ENCODE measurements at places on chromosomes 11 and 22.

GRCh38 chr11:11583801-11584529, 37.8 kb downstream of the GALNT18 start:
- no peak for ATAC-seq

DNA sequence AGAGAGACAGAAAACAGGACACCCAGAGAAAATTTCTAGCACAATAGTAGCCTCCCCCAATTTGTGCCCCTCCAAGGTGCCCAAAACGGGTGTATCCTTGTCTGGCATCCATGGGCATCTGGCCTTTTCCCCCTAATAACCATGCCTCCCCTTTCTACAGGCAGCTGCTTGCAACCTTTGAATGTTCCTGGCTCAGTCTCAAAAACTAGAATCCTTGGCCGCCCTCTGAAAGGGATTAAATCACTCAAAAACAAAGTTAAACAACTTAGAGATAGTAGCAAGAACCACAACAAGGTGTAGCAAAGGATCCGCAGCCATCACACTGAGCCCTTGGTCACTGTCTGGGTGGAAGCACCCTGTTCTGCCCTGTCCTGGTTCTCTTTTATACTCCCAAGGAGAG, 105.6 kb downstream of the MN1 start:
- no peak for ATAC-seq

DNA sequence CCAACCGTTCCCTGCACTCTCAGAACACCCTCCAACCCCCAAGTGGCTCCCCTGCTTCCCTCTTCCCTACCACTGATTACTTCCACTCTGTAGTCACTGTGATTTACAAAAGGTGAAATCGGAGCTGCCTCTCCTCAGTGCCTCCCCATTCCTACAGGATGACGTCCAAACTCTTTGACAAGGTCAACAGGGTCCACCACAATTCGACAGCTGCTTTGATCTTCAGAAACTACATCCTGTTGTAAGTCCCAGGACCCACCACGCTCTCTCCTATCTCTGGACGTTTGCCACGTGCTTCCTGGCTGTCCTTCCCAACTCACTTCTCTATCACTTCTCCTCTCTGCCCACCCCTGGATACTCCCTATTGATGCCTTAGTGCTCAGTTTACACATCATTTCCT, 85.0 kb upstream of the EIF3D start:
- ATAC-seq, result no peak

DNA sequence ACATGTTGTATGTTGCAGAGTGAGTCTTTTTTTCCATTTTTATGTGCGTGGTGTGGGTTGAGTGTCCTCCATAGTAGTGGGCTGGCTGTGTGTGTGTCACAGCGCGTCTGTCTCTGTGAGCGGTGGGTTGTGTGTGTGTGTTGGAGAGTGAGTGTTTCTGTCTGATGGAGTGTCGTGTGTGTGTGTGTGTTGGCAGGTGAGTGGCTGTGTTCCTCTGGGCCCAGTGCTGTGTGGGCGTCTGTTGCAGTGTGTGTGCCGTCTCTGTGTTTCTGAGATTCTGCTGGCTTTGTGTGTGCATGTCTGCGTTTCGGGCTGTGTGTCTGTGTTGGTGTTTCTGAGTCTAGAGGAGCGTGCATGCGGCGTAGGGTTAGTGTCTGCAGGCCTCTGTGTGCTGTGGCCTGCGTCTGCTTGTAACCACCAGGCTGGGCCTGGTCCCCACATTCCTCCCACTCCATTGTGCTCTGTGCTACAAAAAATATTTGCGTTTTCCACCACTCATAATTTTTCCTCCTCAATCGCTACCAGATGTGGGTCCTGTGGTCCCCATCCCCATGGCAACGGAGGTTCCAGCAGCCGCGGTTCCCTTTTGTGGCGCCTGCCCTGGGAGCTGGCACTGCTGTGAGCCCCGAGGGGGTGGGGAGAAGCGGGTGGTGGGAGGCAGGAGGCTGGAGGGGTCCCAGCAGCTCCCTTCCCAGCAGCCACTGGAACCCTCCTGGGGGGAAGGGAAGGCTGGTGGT, 15.2 kb downstream of the SCARF2 start:
- ATAC-seq, result peak; percentile 5

DNA sequence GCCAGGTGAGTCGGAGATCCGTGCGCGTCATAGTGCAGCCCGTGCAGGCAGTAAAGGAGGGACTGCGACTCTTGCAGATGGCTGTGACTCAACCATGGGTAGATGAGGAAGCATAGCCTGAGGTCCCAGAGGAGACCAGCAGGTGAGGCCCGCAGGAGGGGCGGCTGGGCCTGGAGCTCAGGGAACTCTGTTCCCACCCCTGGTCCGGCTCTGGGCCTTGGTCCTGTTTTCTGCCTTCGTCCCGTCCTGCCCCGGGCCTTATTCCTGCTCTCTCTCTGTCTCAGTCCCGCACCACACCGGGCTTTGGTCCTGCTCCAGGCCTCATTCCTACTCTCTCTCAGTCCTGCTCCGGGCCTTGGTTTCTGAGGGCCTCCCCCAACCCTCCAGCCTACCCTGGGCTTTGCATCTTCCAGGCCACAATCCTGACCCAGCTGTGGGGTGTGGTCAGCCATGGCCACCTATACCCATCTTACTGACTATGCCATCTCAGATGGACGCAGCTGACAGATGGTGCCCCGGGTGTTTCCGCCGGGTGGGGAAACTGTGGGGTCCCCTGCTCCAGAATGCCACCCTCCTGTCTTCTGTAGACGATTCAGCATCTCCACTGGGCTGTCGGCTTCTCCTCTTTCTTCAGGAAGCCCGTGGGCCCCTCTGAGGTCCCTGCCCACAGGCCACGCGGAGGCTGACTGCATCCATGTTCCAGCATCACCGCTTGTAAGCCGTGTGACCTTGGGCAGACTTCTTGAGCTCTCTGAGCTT, 1134.1 kb downstream of the BRD1 start:
- no peak for ATAC-seq

DNA sequence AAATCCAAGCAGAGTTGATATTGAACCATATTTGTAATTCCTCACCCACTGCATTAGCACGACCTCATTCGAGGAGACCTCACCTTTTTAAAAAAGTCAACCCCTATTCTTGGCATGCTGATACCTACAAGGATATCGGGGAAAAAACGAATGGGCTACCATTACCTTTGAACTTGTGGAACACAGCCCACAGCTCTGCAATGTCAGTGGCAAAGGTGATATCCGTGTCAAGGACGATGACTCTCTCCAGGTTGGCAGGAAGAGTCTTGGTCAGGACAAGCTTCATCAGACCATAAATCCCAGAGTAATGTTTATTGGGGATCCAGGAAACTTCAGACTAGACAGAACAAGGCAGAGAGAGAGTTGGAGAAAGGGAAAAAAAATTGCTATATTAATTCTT, 355.6 kb downstream of the LARGE1 start:
- no peak for ATAC-seq

All from activated CD4-positive, CD25-positive, alpha-beta regulatory T cell treated with anti-CD3 and anti-CD28 coated beads, Interleukin-2, amount 50 U/mL, for 24 hours (primary cell).